HepG2 (cell line): ENCODE measurements at places on chromosomes 1 and 21. TPM values are rescaled to one million over a fixed set of nuclear protein-coding genes. Genes with fewer than 3 reads are reported as not detected.

GRCh38 chr1:205575294-205575885, 56.4 kb downstream of the ELK4 start:
- no peak overlapping the region for H3K27ac ChIP-seq
- no peaks in the 10 kb centered on the region for H3K4me1 ChIP-seq
- DNase-seq: no peak
- peaks cover 12% of the 10 kb centered on the region for H3K27me3 ChIP-seq
- no peaks in the 10 kb centered on the region for H3K36me3 ChIP-seq

DNA sequence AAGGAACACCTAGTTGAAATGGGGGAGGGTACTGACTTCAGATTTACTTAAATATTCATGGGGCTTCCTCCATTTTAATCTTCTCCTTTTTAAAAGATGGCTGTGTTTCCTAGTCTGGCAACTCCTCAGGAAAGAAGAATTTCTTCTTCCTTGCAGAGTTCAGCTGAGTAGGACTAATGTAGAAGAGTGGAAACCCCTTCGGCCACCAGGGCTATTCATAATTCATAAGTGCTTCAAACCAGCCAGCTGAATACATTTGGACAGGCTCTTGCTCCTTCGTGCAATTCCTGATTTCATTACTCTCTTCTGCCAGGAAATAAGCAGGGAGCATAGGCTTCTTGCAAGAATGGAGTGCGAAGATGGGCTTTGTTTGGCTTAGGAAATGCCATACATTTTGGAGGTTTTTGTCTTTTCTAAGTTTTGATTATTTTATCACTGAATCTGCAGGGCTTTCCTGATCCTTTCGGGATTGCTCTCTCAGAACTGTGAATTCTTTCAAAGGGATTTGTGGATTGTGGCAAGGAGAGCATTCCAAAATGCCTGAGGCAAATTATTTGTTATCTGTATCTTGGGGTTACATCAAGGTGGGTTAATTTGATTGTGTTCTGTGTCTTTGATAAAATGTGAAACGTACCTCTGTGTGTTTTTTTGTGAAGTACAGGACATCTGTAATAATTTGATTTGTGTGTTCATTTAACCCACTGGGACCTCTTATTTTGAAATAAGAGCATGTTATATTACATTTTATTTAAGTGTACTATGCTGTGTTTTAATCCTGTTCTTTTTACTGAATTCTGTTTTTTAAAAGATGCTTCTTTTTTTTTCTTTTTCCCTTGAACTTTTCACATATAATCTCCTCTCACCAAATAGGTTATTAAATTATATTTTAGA, 179.4 kb upstream of the SGIP1 start:
- no peak overlapping the region for H3K4me3 ChIP-seq
- H3K4me1 ChIP-seq: no peaks in the 10 kb centered on the region
- DNase-seq: no peak
- H3K27me3 ChIP-seq: no peaks in the 10 kb centered on the region
- H3K36me3 ChIP-seq: no peaks in the 10 kb centered on the region
- H3K27ac ChIP-seq: no peak overlapping the region

GRCh38 chr1:3772027-3772714, 378 bp upstream of the SMIM1 start:
- H3K4me3 ChIP-seq: peak overlapping the region; percentile 90
- peaks cover 70% of the 10 kb centered on the region for H3K4me1 ChIP-seq
- H3K36me3 ChIP-seq: no peaks in the 10 kb centered on the region

DNA sequence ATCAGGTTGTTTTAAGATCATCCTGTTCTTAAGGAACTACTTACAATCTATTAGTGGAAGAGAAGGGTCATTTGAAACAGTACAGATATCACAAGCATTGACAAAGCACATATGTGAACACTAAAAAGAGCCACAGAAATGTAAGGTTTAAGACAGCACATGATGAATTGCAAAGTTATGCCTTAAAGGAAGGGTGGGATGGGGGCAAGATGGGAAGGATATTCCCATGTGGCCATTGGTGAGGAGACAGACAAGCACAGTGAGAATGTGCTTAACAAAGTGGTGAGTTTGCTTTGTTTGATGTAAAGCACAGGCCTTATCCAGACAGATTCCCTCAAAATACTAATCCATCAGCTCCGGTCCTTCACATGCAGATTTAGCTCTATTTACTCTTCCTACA, 151.6 kb upstream of the IVNS1ABP start:
- H3K4me1 ChIP-seq: no peaks in the 10 kb centered on the region
- H3K4me3 ChIP-seq: no peak overlapping the region
- no peak overlapping the region for H3K27ac ChIP-seq
- H3K36me3 ChIP-seq: no peaks in the 10 kb centered on the region

DNA sequence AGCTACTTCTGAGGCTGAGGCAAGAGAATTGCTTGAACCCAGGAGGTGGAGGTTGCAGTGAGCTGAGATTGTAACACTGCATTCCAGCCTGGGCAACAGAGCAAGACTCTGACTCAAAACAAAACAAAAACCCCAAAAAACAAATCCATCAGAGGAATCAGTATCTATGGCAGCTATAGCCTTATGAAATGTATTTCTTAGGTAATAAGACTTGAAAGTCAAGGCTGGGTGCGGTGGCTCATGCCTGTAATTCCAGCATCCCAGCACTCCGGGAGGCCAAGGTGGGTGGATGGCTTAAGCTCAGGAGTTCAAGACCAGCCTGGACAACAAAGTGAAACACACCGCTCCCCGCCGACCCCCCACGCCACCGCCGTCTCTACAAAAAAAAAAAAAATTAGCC, 31.1 kb upstream of the EYA3 start:
- H3K27me3 ChIP-seq: no peaks in the 10 kb centered on the region; the same call in 1 of the 2 replicates
- H3K36me3 ChIP-seq: no peaks in the 10 kb centered on the region
- DNase-seq: no peak
- no peak overlapping the region for H3K27ac ChIP-seq
- H3K4me3 ChIP-seq: no peak overlapping the region

LDLRAD2 gene
- not detected in 2 replicates for total RNA-seq

GJA9 gene
- total RNA-seq: 0.13 and 0.14 TPM in 2 replicates

CELA3B gene
- total RNA-seq: not detected in 2 replicates
